ENCODE measurements at places on chromosomes 1 and 21. TPM values are rescaled to one million over a fixed set of nuclear protein-coding genes. Genes with fewer than 3 reads are reported as not detected.
A peak's percentile ranks its signal among the peaks of the same experiment; 100 is the strongest.

- H3K27me3 ChIP-seq = no peaks in the 10 kb centered on the region
- DNase-seq = no peak
- H3K4me1 ChIP-seq = no peaks in the 10 kb centered on the region
- no peak overlapping the region for H3K4me3 ChIP-seq
- no peak overlapping the region for H3K27ac ChIP-seq
- H3K36me3 ChIP-seq = no peaks in the 10 kb centered on the region
These were observed 42.2 kb downstream of the AK4 start for GRCh38 chr1:65190229-65190628.

GRCh38 chr1:204408074-204408507, 3.5 kb downstream of the PPP1R15B start:
- peaks cover 11% of the 10 kb centered on the region for H3K36me3 ChIP-seq
- no peaks in the 10 kb centered on the region for H3K27me3 ChIP-seq
- peaks cover 54% of the 10 kb centered on the region for H3K4me1 ChIP-seq

GRCh38 chr1:4052657-4053056, 152.6 kb upstream of the C1orf174 start:
- no peaks in the 10 kb centered on the region for H3K4me1 ChIP-seq
- H3K27ac ChIP-seq = no peak overlapping the region
- H3K4me3 ChIP-seq = no peak overlapping the region

GRCh38 chr1:236836157-236836556, 41.1 kb downstream of the MTR start:
- H3K4me3 ChIP-seq = no peak overlapping the region
- no peak for DNase-seq
- no peak overlapping the region for H3K27ac ChIP-seq
- peaks cover 21% of the 10 kb centered on the region for H3K36me3 ChIP-seq
- H3K4me1 ChIP-seq = no peaks in the 10 kb centered on the region

DNA sequence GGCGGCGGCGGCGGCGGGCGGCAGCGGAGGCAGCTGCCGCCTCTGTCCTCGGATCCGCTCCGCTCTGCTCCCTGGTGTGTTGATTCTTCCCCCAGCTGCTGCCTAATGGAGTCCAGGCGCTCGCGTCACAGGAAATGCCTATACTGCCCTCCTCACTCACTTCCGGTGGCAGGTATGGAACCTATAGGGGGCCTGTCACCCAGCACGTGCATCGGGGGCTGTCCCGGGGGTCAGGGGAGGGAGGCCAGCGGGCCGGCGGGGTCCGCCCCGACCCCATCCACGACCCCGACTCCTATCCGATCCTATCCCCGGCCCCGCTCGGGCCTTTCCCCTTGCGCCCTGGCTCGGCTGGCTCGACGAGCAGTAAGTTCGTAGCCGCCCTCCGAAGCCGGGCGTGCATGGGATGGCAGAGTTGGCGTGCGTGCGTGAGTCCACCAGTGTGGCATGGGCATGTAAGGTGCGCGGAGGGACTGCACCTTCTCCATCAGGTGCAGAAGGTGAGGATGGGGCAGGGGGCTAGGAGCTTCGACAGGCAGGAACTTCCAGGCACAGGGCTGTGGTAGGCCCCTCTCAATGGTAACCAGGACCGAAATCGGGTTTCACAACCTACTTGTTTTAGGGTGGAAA, at the start of gene WDR26:
Gene WDR26 (minus strand): TSS at position 107 of the 627 bp plus-strand sequence.
- H3K4me3 ChIP-seq = peak within 1 kb of the TSS; percentile 74
- peak; percentile 89 for DNase-seq
- H3K4me1 ChIP-seq = peaks cover 38% of the 10 kb centered on the region

GRCh38 chr1:172041102-172041501, 199.8 kb downstream of the DNM3 start:
- no peak overlapping the region for H3K4me3 ChIP-seq
- H3K27me3 ChIP-seq = no peaks in the 10 kb centered on the region
- DNase-seq = no peak
- H3K36me3 ChIP-seq = peaks cover 4% of the 10 kb centered on the region

DNA sequence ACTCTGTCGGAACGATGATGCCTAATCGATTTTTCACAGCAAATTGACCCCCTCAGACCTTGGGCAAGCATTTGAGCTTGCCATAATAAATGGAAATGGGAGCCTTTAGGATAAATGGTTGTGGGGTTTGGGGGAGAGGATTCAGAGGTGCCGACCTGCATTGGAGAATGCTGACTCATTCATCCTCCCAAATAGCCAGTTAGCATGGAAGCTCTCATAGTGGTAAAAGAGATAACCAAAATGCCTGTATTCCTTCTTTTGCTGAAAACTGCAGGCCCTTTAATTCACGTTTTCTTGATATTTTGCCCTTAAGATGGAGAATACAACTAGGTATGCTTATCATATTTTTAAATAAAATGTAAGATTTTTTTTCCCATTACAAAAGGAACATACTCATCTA, 392.6 kb upstream of the DEPDC1 start:
- no peak overlapping the region for H3K27ac ChIP-seq
- DNase-seq = no peak
- no peak overlapping the region for H3K4me3 ChIP-seq
- no peaks in the 10 kb centered on the region for H3K4me1 ChIP-seq
- H3K36me3 ChIP-seq = no peaks in the 10 kb centered on the region

DNA sequence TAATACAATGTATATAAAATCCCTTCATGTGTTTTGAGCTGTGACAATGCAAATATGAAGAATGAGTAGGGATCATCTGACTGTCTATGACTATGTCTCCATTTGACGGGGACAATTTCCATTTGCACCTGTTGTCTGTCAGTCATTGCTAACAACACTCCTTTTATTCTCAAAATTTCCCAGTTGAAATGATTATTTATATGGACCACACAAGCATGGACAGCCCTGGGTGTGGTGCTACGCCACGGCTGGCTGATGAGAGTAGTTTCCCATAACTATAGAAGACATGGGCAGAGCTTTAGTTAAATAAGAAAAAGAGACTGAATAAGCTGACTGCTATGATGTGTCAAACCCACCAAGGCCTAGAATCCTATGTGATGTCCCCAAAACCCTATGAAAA, 135.8 kb downstream of the MAP3K21 start:
- no peaks in the 10 kb centered on the region for H3K4me1 ChIP-seq

- peaks cover 24% of the 10 kb centered on the region for H3K36me3 ChIP-seq
- H3K27ac ChIP-seq = no peak overlapping the region
- no peak for DNase-seq
- H3K4me1 ChIP-seq = peaks cover 22% of the 10 kb centered on the region
These were observed 477 bp downstream of the ICMT start for GRCh38 chr1:6235296-6235677.

GRCh38 chr1:174077749-174078490, 55.8 kb upstream of the RC3H1 start:
- H3K36me3 ChIP-seq = no peaks in the 10 kb centered on the region
- H3K4me3 ChIP-seq = no peak overlapping the region
- no peaks in the 10 kb centered on the region for H3K4me1 ChIP-seq
- no peaks in the 10 kb centered on the region for H3K27me3 ChIP-seq

GRCh38 chr1:183512450-183512849, 40.2 kb downstream of the SMG7 start:
- no peaks in the 10 kb centered on the region for H3K27me3 ChIP-seq
- H3K36me3 ChIP-seq = peaks cover 18% of the 10 kb centered on the region
- DNase-seq = no peak

- H3K36me3 ChIP-seq = no peaks in the 10 kb centered on the region
- H3K4me1 ChIP-seq = no peaks in the 10 kb centered on the region
- no peaks in the 10 kb centered on the region for H3K27me3 ChIP-seq
- no peak for DNase-seq
- H3K4me3 ChIP-seq = no peak overlapping the region
- H3K27ac ChIP-seq = no peak overlapping the region
These were observed 858.1 kb upstream of the ADAMTS5 start for GRCh38 chr21:27825035-27825434.

GRCh38 chr1:165364568-165365133, 8.1 kb upstream of the LMX1A start:
- no peak overlapping the region for H3K27ac ChIP-seq
- no peaks in the 10 kb centered on the region for H3K27me3 ChIP-seq
- H3K4me3 ChIP-seq = no peak overlapping the region
- peak; percentile 43 for DNase-seq

DNA sequence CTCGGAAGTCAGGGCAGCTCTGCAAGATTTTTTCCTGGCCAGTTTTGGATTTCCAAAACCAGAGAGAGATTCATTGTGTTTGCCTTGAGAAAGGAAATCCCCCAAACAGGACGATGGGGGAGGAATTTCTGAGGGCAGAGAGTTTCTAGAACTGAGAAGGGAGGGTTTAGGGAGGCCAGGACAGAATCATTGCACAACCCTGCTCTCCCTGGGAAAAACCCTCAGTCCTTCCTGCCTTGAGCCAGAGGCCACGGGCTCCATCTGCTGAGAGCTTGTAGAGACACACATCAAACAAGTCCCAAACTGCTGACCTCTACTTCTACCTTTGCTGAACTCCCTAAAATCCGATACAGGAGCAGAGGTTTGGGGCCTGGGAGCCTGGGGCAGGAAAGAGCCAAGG, 99.7 kb downstream of the NMNAT2 start:
- no peaks in the 10 kb centered on the region for H3K27me3 ChIP-seq
- no peak overlapping the region for H3K27ac ChIP-seq
- no peak for DNase-seq
- H3K4me3 ChIP-seq = no peak overlapping the region
- H3K36me3 ChIP-seq = no peaks in the 10 kb centered on the region
- peaks cover 9% of the 10 kb centered on the region for H3K4me1 ChIP-seq

DNA sequence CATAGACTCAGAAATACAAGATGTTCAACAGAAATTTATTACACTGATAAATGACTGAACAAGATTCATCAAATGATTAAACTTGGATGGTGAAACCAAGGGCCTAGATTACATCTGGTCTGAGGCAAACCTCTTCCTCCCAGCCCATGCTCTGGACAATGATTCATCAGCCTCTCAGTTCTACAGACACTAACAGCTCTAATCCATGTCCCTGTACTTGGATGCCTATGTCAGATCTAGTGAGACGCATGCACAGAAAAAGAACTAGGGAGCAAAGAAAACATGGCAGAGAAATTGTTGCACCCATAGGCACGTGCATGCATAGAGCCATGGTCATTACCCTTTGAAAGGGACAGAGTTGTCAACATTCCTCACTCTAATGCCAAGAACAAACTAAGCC, 250.1 kb downstream of the KCNH1 start:
- H3K27ac ChIP-seq = no peak overlapping the region
- no peak overlapping the region for H3K4me3 ChIP-seq
- no peaks in the 10 kb centered on the region for H3K27me3 ChIP-seq
- no peaks in the 10 kb centered on the region for H3K4me1 ChIP-seq

- H3K4me3 ChIP-seq = no peak overlapping the region
- no peak overlapping the region for H3K27ac ChIP-seq
- no peaks in the 10 kb centered on the region for H3K27me3 ChIP-seq
These were observed 68.9 kb downstream of the CAMTA1 start for GRCh38 chr1:6854166-6854565.

GRCh38 chr1:111736548-111737215, 2.5 kb downstream of the INKA2 start:
- no peaks in the 10 kb centered on the region for H3K36me3 ChIP-seq
- DNase-seq = no peak
- H3K27me3 ChIP-seq = no peaks in the 10 kb centered on the region
- peak overlapping the region; percentile 59 for H3K4me3 ChIP-seq

GRCh38 chr1:111406321-111406768, 21.2 kb downstream of the OVGP1 start:
- DNase-seq = no peak
- peaks cover 7% of the 10 kb centered on the region for H3K4me1 ChIP-seq
- H3K36me3 ChIP-seq = no peaks in the 10 kb centered on the region

DNA sequence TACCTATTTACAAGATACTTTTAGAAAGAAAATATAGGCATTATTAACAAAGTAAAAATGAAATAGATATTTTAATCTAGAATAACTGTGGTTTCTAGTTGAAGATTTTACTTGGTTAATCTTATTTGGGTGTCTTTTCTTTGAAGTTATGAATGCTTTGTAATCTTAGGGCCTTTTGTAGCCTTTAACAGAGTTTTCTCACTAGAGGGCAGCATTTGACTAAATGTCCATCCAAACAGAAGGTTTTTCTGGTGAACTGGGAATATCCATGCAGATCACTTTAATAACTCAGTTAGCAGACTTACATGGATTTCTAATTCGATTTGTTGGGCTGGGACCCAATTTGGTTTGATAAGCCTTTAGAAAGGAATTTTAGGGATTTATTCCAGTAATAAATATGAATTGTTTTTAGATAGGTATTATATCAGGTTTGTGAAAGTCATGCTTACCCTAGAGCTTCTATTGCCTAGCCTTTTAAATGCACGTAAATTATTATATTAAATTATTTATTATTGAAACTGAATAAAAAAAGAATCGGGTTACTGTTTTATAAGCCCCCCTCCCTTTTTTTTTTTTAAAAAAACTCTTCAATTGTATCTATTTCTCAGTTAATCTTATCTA, 119.7 kb downstream of the ZNF326 start:
- no peaks in the 10 kb centered on the region for H3K27me3 ChIP-seq
- H3K4me3 ChIP-seq = no peak overlapping the region
- DNase-seq = no peak
- no peak overlapping the region for H3K27ac ChIP-seq
- H3K36me3 ChIP-seq = no peaks in the 10 kb centered on the region

The SPRR2A gene
- total RNA-seq = not detected

The NFIA gene
- total RNA-seq = 41.3 TPM

The MCOLN2 gene
- total RNA-seq = 7.1 TPM

The PSRC1 gene
- total RNA-seq = 16.8 TPM

The SEMA4A gene
- total RNA-seq = 65.9 TPM

Measured in upper lobe of left lung (tissue), 6 donors.